ENCODE measurements at places on chromosomes 1 and 21.

GRCh38 chr1:9691691-9692090 is 40.2 kb downstream of the PIK3CD start:
- no peak for DNase-seq

GRCh38 chr1:28370239-28371009 is 884 bp downstream of the PHACTR4 start:
- no peak for DNase-seq

DNA sequence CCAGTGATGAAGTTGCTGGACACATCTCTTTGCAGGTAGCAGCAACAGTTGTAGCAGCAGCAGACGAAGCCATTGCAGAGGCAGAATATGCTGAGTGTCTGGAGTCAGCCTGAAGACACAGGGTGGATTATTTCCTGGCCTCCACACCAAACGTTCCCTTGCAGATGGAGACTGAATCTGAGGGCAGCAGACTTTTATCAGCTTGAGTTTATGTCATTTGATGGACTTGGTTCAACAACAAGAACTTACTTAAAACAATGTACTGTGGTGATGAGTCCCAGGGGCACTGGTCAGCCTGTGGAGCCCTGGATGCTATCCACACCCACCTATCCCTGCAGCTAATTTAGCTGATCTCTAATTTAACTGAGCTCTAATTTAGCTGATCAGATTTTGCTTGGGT is 17.1 kb upstream of the MPZL1 start:
- no peak for DNase-seq

GRCh38 chr21:35138665-35139381 is 89.7 kb upstream of the RUNX1 start:
- peak; percentile 71 for DNase-seq

- no peak for DNase-seq
Measured at GRCh38 chr1:211501711-211502400, 9.9 kb upstream of the RD3 start.

DNA sequence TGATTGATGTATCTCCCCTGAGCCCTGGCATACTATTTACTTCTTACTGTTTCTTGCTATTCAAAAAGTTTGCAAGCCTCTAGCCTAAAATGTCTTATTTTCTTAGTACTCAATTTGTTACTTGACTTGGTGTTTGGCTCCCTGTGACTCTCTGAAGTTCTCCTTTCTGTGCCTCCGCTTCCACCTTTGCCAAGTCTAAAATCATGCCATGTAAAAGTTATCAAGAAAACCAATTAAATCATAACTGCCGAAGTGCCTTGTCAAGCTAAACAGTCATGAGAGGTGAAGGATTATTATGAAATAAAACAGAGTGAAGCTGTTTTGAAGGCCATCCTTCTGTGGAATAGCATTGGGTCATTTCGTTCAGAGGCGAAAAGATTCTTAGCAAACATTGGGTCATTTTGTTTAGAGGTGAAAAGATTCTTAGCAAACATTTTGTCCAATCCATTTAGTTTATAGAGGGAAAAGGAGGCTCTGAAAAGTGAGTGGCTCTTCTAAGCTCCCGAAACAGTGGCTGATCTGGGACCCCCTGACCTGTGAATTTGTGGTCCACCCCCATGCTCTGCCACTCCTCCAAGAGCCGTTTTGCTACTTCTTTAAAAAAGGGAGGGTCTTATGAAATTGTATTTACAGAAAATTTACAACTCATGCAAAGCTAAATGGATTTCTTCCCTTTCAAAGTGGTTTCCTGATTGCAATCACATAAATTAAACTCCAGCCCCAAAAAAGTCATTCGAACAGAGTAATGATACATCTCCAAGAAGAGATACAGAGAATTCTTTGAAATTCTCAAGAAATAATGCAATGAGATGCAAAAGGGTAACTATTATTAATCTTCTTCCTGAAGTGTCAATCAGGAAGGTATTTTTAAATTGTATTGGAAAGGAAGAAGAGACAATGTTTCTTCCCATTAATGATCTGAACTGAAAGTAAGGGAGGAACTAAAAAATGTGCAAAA is 141.4 kb downstream of the RUNX1 start:
- DNase-seq, result no peak

DNA sequence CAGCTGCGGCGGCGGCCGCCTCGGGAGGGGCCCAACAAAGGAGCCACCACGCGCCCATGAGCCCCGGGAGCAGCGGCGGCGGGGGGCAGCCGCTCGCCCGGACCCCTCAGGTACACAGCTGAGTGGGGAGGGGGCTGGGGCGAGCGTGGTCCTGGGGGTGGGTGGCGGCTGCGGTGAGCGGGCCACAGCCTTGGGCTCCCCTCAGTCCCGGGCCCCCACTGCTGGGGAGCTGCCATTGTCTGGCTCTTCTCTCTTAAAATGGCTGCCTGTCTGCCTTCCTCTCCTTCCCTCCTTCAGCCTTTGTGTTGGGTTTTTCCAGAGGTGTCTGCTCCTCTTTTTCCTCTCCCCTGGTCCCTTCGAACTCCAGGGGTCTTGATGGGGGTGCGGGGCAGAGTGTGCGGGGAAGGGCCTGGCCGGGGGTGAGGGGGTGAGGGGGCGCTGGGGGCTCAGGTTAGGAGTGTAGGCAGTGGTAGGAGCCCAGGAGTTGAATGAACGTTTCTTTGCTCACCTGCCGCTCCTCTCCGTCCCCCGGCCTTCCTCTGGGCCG is 1.7 kb downstream of the ARID1A start:
- no peak for DNase-seq

- DNase-seq, result no peak
Measured at GRCh38 chr1:30688920-30689794, 34.2 kb downstream of the MATN1 start.

GRCh38 chr1:203170625-203171330 is 4.8 kb downstream of the MYBPH start:
- no peak for DNase-seq

GRCh38 chr1:67114162-67114561 is 20.6 kb downstream of the C1orf141 start:
- DNase-seq, result no peak

- no peak for DNase-seq
Measured at GRCh38 chr1:224481601-224482000, 47.0 kb upstream of the WDR26 start.

DNA sequence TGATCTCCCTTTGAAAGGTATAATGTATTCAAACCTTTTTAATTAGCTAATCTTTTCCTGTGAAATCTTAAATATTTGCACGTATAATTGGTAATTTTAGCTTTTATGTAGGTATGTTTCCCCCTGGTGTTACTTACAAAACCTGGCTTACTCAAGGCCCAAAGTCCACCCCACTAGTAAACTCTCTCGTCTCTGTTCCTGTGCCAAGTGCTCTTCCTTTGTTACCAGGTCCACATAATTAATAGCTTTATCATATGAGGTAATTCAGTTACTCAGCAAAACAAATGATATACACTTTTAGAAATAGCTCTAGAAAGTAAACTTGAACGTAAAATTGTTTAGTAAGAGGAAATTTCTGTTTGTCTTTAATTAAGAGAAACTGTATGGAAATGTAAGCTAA is 36.7 kb downstream of the NFIA start:
- no peak for DNase-seq

- DNase-seq, result no peak
Measured at GRCh38 chr1:25033030-25033827, 103.2 kb upstream of the RUNX3 start.

GRCh38 chr1:27600498-27601175 is 3.3 kb downstream of the AHDC1 start:
- no peak for DNase-seq

DNA sequence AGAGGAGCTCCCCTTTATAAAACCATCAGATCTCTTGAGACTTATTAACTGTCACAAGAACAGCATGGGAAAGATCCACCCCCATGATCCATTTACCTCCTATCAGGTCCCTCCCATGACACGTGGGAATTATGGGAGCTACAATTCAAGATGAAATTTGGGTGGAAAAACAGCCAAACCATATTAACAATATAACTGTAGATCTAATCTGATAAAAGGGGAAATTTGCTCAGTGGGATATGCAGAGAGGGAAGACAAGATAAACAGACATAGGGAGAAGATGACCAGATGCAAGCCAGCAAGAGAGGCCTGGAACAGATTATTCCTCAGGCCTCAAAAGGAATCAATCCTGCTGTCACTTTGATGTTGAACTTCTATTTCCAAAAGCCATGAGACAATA is 841.5 kb downstream of the LRRIQ3 start:
- no peak for DNase-seq

DNA sequence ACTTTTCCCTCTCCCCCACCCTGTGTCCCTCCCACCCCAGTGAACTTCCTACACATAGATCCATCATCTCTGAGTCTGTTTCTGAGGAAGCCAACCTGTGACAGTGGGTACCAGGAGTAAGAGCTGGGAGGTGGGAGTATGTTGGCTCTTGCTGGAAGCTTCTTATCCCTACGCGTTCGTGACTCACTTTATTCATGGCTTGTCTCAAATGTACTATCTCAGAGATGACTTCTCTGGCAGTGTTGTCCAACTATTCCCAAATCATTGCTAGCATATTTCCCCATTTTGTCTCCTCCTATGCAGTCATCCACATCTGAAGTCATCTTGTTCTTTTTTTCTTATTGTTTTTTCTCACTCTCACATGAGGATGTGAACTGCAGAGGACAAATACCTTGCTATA is 88.0 kb downstream of the HIVEP3 start:
- DNase-seq, result no peak

DNA sequence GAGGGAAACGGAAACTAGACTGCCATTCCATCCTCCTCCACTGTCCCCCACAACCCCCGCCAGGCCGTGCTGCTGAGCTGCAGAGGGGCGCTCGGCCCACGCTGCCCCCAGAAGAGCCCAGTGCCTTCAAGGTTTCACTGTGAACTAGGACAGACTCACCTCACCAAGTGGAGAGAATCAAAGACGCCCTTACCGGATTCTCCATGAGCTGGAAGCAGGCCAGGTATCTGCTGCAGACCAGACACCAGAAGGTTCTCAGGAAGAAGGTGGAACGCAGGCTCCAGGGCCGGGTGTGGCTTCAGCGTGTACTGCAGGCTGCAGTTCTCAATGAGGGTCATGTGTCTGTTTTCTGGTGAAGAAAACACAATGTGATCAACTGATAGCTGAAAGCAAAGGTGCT is 30.6 kb downstream of the NPHP4 start:
- no peak for DNase-seq

DNA sequence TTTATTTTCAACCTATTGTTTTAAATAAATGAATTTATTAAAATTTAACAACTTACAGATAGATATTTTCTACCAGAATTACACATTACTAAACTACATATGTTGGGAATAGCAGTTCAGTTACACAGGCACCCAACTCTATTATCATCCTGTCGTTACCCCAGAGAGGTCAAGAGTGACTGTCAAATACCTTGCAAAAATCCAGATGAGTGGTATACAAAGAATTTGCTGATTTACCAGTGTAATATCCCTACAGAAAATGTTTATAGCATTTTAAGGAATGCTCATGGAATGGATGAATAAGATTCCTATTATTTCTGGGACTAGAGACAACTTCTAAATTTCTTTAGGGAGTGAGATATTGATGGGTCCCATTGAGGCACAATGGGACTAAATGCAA is 300.7 kb upstream of the RGS18 start:
- DNase-seq, result no peak

GRCh38 chr21:16569679-16570078 is 839.9 kb downstream of the USP25 start:
- no peak for DNase-seq

- no peak for DNase-seq
Measured at GRCh38 chr1:206788487-206789050, 16.3 kb upstream of the IL10 start.

GRCh38 chr21:20004367-20004766 is 993.8 kb upstream of the NCAM2 start:
- no peak for DNase-seq

DNA sequence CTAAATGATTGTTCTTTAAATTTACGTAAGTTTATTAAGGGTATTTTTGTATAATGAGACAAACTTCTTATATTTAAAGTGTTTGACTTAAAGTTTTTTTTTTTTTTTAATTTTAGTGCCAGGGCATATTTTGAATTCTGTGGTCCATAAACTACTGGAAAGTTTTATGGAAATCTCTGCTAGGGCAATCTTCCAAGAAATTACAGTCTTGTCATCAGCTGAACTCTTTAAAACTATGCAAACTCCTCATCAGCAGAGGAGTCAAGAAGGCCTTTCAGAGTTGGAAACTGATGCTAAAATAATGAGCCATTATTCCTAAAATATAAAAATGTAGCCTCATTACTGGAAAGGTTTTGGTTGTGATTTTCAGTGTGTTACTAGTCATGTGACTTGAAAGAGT is 1201.9 kb downstream of the BRINP3 start:
- no peak for DNase-seq

DNA sequence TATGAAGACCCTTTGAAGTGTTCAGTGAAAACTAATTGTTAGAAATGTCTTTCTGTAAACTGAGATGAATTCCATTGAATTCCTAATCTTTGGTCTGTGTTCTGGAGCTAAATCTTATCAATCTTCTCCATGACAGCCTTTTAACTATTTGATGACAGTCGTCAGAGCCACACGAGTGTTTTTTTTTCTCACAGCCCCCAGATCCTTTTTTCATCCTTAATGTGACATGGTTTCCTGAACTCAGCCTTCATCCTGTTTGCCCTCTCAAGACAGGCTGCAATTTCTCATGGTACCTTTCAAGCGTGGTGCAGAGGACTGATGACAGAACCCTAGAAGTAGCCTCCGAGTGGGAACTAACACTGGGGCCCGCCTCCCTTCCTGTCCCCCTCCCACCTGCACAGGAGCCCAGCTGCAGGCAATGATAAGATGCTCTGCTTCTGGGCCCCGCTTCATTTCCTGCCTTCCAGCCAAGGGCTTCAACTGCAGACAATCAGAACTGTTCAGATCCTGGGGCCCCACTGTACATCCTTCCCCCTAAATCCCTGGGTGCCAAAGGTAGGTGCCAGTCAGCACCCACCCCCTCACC is 114.6 kb upstream of the VAV3 start:
- DNase-seq, result peak; percentile 59

- no peak for DNase-seq
Measured at GRCh38 chr1:30384286-30385245, 338.8 kb downstream of the MATN1 start.

- no peak for DNase-seq
Measured at GRCh38 chr1:213541641-213542040, 446.1 kb upstream of the PROX1 start.

DNA sequence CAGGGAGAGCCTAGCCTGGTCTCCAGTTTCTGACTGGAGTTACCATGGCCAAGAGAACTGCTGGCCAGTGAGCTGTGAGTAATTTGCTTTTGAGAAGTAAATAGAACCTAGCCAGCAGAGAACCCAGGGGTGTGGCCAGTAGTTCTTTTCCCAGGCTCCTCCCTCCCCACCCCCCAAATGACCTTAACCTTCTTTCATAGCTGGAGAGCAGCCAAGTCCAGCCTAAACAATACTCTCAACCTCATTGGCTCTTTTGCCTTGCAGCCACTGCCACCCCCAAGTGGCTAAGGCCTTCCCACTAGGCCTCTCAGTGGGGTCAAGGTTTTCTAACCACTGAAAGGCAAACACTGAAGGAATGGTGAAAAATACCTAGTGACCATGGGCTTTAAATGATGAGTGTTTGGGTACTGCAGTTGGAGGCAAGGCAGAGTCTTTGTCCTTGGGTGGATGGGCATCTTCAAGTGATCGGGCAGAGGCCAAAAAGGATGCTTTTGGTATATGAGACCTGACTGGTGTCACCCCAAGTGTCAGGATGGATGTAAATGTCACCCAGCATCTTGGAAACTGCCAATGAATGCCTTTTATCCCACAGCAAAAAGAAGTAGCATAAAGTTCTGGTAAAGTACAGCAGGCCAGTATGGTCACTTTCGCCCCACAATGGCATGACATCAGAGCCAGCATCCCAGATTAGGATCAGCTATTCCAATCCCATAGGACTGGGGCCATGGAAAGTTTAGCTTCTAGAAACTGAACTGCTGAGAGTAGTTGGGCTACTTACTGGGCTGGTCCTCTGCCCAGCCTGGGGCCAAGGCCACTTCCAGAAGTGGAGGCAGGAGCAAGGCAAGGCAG is 3.5 kb upstream of the PIGV start:
- no peak for DNase-seq
